ENCODE measurements at places on chromosomes 3 and 15.
A peak's percentile ranks its signal among the peaks of the same experiment; 100 is the strongest.

DNA sequence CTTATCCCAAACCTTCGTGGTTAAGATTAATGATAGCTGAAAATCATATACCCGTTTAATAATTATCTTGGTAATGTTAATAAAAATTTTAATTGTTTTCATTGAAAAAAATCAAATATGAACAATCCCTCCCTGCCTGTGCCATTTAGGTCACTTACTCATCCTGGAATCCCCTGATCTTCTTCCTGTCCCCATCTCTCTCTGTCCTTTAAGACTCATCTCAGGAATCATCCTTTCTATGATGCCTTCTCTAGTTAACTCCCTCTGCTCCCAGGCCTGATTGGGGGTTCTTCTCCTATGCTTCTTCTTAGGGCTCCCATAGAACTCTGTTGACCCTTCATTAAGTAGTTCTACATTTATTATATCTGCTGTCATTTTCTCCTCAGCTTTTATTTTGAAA lies 91.6 kb downstream of the MBNL1 start:
- peak; percentile 33 for DNase-seq

- DNase-seq = no peak
Measured at GRCh38 chr15:26773067-26773877, 406 bp upstream of the GABRB3 start.

GRCh38 chr15:33664947-33665346 lies 303.4 kb upstream of the CHRM5 start:
- no peak for DNase-seq

DNA sequence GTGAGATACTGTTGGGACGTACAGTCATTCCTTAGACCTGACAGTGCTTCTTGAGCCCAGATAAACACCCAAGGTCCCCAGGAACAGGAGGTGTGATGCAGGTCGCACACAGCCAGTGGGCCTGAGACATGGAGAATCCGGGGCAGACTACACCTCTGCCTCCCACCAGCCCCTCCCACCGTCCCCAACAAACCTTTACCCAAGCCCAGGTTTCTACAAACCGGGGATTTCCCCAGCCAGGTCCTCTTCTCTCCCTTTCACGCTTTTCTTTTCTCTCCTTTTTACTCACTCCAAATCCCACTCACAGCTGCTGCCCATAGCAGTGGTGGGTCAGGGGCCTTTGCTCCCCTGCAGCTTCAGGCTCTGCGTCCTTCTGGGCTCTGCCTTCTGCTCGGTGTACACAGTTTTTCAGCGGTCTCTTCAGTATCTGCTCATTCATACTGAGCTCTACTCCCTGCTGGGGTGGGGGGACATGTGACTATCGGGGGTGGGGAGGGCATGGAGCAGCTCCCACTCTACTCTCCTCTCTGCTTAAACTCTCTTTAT lies 4.8 kb upstream of the PCSK6 start:
- no peak for DNase-seq

- DNase-seq = peak; percentile 25
Measured at GRCh38 chr15:70560617-70561328, 202.6 kb downstream of the UACA start.

DNA sequence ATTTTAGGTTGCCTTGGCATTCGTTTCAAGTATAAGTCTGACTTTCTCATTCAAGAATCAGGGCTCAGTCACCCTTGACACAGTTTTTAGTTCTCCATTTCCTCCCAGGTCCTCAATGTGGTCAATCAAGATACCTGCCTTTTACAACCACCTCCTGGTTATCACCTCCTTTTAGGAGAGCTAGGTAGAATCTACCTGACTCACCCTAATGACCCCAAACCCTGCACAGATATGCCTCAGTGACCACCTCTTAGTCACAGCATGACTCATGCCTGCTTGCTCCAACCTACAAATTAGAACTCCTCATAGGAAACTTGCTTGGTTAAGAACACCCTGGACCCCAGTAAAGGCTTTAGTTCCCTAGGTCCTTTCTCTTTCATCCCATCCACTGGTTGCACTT lies 22.5 kb downstream of the DMXL2 start:
- DNase-seq = no peak

DNA sequence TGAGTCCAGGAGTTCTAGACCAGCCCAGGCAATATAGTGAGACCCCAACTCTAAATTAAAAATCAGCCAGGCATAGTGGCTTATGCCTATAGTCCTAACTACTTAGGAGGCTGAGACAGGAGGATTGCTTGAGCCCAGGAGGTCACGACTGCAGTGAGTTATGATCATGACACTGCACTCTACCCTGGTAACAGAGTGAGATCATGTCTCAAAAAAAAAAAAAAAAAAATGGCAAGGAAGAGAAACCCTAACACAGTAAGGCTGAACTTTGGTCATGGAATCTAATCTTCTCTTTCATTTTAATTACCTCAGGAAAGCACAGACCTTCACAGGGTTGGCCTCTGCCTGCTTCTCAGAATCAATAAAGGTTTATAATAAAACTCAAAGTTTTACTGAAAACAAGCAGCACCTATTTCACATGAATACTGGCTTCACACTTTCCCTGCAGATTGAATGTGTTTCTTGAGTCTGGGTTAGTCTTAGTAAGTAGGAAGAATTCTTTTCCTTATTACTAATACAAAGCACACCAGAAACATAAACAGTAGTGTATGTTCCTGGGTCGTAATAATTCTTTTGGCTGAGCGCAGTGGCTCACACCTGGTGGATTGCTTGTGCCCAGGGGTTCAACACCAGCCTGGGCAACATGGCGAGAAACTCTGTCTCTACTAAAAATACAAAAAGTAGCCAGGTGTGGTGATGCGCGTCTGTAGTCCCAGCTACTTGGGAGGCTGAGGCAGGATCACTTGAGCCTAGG lies 11.6 kb upstream of the NR2C2 start:
- DNase-seq = no peak

GRCh38 chr3:189486556-189486955 lies 144.6 kb upstream of the TP63 start:
- DNase-seq = no peak

- DNase-seq = no peak
Measured at GRCh38 chr3:15903164-15903563, 105.4 kb upstream of the ANKRD28 start.

DNA sequence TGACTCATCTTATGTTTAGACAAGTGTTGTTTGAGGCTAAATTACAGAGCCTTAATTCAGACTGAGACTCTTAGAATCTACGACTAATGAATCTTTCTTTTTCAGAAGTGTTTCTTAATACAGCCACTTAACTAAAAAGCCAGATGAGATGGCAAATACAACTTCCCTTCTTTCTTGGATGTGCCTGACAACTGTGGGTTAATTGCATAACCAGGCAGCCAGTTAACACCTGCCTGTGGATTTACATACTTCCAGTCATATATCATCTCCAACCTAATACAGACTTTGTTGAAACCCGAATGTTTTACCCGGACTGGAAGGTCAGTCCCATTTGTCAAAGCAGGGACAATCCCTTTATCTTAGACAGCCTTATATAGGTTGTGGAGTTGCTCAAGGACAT lies 297.6 kb downstream of the VPS13C start:
- no peak for DNase-seq

DNA sequence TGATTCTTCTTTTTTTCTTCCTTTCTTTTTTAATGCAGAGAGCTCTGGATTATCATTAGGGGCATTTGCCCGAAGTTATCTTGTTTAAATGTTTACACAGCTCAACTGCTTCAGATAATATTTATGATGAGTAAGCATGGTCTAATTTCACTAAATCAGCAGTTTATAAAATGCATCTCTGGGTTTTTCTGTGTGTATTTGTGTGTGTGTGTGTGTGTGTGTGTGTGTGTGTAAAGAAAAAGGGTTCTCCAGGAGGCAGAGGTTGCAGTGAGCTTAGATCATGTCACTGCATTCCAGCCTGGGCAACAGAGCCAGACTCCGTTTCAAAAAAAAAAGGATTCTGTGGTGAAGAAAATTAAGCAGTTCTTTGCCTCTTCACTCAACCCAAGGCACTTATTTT lies 25.9 kb upstream of the TNFSF10 start:
- no peak for DNase-seq

- DNase-seq = no peak
Measured at GRCh38 chr15:36612063-36612788, 32.8 kb downstream of the CDIN1 start.

- DNase-seq = peak; percentile 19
Measured at GRCh38 chr3:53238051-53238850, 17.6 kb downstream of the TKT start.

DNA sequence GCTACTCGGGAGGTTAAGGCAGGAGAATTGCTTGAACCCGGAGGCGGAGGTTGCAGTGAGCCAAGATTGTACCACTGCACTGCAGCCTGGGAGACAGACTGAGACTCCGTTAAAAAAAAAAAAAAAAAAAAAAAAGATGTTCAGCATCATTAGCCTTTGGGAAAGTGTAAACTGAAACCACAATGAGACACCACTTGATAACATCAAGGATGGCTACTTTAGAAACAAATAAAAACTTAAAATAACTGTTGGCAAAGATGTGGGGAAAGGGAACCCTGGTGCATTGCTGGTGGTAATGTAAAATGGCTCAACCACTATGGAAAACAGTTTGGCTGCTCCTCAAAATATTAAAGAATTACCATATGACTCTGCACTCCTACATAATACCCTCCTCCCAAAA lies 1.9 kb downstream of the LEO1 start:
- no peak for DNase-seq

DNA sequence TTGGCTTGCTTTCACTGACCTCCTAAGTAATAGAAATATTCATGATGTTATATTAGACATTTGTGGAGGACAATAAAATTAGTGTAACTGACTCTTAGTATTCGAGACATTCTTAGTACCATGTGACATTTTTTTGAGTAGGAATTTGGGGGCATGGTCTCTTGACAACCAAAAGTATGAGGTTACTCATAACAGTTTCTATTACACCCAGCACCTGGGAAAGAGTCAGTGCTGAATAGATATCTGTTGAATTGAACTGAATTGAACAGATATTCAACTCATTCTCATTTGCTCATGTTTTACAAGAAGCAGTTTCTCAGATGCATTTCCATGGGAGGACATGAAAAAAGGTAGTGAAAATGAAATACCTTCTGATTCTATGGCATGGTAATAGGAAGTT lies 84.4 kb downstream of the CMSS1 start:
- peak; percentile 17 for DNase-seq

GRCh38 chr3:144102421-144102820 lies 130.8 kb downstream of the DIPK2A start:
- DNase-seq = no peak

DNA sequence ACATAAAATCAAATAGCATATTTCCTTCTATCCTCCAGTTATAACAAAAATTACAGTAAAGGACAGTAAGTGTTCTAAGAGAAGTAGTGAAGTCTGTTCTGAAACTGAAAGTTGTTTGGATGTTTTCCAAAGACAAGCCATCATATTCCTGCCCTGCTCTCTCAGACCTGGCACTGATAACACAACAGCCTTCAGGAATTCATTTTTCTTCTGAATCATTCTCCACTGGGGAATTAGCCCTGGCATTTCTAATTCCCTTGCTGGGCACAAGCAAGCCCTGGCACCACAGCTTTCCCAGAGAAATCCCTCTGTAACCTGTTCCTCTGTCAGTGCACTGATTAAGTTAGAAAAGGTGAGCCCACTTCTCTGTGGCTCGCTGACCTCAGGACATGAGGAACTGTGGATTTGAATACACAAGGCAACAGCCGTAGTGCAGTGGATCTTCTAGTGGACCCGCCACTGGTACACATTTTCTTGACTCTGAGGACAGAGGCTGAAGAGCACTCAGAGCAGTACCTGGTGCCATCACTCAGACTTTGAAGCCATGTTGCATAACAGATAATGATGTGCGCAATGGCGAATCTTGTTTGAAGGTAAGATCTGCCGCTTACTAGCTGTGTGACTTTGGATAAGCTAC lies 61.6 kb downstream of the WWTR1 start:
- no peak for DNase-seq

DNA sequence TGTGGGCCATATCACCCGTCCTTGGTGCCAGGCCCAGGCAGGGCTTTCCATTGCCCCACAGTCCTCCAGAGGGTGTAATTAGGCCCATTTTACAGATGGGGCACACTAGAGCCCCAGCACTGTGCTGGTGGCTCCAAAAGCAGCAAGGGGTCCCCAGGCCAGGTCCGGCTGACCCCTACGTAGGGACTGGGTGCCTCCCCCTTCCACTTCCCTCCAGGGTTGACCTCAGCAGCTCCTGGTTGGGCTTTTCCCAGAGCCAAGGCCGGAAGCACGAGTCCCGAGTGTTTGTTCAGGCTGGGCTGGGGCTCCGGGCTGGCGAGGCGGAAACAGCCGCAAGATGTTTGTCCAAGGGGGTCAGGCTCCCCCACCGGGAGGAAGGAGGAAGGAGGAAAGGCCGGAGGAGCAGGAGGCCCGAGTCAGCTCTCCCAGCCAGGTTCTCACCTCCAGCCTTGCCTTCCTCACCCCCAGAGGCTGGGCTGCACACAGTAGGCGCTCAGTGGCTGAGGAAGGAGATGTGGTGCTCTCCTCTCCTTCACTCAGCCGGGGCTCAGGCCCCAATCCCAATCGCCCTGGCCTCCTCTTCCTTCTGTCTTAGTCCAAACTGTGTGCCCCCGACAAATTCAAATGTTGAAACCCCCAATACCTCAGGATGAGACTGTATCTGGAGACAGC lies 17.1 kb upstream of the PLXND1 start:
- no peak for DNase-seq

GRCh38 chr3:16132190-16132589 lies 42.3 kb upstream of the GALNT15 start:
- DNase-seq = no peak

DNA sequence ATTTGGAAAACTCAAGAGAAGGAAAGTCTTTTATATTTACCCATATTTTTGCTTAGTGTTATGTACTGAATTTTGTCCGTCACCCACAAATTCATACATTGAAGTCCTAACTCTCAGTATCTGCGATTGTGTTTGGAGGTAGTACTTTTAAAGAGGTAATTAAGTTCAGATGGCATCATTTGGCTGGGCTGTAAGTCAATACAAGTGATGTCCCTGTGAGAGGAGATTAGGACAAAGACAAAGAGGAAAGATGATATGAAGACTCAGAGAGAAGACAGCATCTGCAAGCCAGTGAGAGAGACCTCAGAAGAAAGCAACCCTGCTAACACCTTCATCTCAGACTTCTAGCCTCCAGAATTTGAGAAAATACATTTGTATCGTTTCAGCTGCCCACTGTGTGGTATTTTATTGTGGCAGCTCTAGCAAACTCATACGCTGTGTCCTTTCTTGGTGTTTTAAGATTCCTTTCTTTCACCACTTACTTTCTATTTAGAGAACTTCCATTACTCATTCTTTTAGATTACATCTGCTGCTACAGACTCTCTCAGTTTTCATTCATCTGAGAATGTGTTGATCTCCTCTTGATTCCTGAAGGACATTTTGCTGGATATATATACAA lies 17.0 kb downstream of the LRCH3 start:
- DNase-seq = no peak

Measured in suppressor macrophage treated with lipopolysaccharide for 4 hours (primary cell).